ENCODE measurements at places on chromosomes 3 and 15. TPM values are rescaled to one million over a fixed set of nuclear protein-coding genes. Genes with fewer than 3 reads are reported as not detected.

Gene GOLGA8N
- 2.2 TPM for total RNA-seq

Gene NR1I2
- not detected for total RNA-seq

Gene SLC12A8
- total RNA-seq = 1.6 TPM

Gene PFN2
- total RNA-seq = 141 TPM

Gene AGTR1
- total RNA-seq = 2.7 TPM

Gene XIRP1
- total RNA-seq = not detected

Gene SNX4
- total RNA-seq = 21.7 TPM

Gene MAGEL2
- not detected for total RNA-seq

Gene CD276
- total RNA-seq = 169 TPM

Gene MED12L
- total RNA-seq = 0.37 TPM

Measured in subcutaneous preadipocyte (primary cell).